Naive B cell (primary cell): ENCODE measurements at places on chromosomes 6 and 20. TPM values are rescaled to one million over a fixed set of nuclear protein-coding genes. Genes with fewer than 3 reads are reported as not detected.

DNA sequence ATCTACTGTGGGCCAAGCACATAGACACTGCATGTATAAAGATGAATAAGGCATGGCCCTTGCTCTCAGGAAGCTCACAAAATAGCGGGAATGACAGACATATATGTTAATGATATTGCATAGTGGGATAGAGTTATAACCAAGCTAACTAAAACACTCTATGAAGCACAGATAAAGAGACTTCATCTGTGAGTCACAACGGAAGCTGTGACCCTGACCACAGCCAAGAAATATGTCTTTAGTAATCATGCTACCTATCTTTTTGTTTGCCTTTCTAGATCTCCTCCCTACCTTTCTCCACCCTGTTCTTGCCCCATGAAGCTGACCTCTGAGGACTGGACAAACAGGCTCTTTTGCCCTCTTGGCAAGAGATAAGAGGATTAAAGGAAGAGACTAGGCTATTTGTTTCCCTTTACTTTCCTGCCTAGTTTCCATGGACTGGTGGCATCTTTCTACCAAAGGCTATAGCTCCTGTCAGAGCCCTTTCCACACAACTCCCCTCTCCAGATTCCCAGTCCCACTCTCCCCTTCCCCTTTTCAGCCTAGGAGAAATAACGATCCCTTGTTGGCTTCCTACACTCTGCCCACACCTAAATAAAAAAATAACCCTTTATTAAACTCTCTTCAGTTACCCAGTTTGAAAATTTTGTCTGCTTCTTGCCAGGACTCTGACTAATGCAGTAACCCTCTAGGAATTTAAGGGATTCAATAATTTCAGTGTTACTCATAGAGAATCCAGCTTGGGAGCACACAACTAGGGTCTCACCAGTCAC, 504.9 kb upstream of the MARCKS start:
- peaks cover 23% of the 10 kb centered on the region for H3K27me3 ChIP-seq
- H3K4me1 ChIP-seq, result no peaks in the 10 kb centered on the region
- no peak for DNase-seq

DNA sequence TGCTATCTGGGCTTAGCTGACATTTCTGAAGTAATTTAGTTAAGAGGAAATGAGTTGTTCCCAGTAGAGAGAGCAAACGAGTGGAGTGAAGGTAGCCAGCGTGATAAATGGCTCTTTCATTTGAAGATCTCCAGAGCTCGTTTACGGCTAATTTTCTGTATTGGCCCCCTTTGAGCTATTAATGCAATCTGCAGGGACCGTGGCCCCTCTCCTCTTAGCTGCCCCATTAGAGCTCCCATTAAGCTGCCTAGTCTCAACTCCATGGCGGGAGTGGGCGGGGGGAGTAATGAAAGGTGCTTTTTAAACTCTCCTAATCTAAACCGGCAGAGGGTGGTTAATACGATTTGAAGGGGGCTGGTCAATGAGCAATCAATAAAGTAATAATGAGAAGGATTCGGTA, 12.5 kb downstream of the TFAP2B start:
- H3K27me3 ChIP-seq, result peaks cover 80% of the 10 kb centered on the region
- H3K27ac ChIP-seq, result no peak overlapping the region
- H3K4me3 ChIP-seq, result no peak overlapping the region

DNA sequence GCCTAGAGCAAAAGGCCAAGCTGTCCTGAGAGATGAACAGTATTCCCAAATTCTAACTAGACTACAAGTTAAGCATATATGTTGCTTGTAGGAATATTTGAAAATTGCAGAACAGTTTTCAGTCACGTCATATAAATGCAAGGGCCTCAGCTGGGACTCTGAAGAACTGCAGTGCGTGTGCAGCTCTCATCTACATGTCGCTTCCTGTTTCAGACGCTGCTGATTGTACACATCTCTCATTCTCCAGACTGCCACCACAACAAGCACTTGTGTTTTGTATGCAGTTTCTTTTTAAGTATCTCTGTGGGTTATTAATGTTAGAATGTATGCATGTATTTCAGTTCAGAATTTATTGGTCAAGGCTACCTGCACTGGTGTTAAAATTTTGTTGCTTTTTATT, 119.7 kb downstream of the MAP3K4 start:
- H3K27ac ChIP-seq, result no peak overlapping the region
- no peaks in the 10 kb centered on the region for H3K27me3 ChIP-seq
- peaks cover 71% of the 10 kb centered on the region for H3K36me3 ChIP-seq
- no peaks in the 10 kb centered on the region for H3K4me1 ChIP-seq

GRCh38 chr6:146224988-146225387, 196.1 kb downstream of the GRM1 start:
- H3K27me3 ChIP-seq, result no peaks in the 10 kb centered on the region
- DNase-seq, result no peak
- no peak overlapping the region for H3K4me3 ChIP-seq
- H3K36me3 ChIP-seq, result no peaks in the 10 kb centered on the region
- no peaks in the 10 kb centered on the region for H3K4me1 ChIP-seq

DNA sequence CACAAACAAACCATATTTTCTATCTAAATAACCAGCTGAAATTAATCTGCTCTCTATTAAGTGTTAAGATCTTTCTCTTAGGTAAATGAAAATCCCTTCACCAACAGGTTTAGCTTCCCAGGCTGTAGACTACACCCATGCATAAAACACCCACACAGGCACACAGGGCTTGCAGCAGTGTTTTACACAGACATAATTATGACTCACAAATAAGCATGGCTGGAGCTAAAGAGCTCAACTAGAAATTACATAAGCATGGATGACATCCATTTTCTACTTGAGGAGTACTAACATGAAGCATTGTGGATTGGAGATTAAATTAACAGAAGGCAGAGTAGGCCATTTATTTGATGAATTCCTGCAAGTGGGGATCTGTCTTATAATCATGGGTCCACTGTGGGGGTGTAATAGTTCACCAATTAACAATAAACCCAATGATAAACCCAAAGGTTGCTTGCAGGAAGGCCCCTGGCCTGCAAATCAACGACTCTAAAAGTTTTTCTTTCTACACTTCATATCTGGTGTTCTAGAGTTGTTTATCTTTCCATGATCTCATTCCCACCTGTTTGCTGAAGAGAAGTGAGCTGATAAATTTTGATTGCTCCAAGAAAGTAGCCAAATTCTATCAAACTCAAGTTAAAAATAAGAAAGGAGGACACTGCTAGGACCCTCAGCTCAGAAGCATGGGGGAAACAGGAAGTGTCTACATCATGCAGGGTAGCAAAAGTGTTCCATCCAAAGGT, 33.8 kb upstream of the E2F3 start:
- H3K36me3 ChIP-seq, result no peaks in the 10 kb centered on the region
- H3K27ac ChIP-seq, result no peak overlapping the region
- H3K27me3 ChIP-seq, result no peaks in the 10 kb centered on the region
- H3K4me3 ChIP-seq, result no peak overlapping the region
- DNase-seq, result no peak

DNA sequence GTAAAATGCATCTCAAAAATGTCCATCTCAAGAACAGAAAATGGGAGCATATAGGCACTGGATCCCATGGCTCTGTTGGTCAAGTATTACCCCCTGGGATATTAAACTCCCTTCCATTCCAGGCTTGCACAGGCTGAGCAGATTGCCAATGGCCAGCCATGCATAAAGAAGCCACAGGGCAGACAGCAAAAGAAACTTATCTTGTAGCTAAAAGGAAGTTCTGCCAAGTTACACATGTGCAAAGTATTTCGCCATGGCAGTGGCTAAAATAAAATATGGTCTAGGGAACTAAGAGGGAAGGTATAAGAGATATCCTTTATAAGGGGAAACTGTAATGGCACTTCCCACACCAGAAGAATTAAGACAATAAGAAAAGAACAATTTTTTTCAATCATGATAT, 415.6 kb upstream of the BTBD3 start:
- H3K4me1 ChIP-seq, result no peaks in the 10 kb centered on the region
- no peaks in the 10 kb centered on the region for H3K36me3 ChIP-seq
- no peak overlapping the region for H3K27ac ChIP-seq
- DNase-seq, result no peak
- H3K27me3 ChIP-seq, result no peaks in the 10 kb centered on the region

GRCh38 chr6:4482461-4482860, 293.7 kb upstream of the CDYL start:
- no peak overlapping the region for H3K4me3 ChIP-seq
- peaks cover 47% of the 10 kb centered on the region for H3K27me3 ChIP-seq
- H3K27ac ChIP-seq, result no peak overlapping the region

DNA sequence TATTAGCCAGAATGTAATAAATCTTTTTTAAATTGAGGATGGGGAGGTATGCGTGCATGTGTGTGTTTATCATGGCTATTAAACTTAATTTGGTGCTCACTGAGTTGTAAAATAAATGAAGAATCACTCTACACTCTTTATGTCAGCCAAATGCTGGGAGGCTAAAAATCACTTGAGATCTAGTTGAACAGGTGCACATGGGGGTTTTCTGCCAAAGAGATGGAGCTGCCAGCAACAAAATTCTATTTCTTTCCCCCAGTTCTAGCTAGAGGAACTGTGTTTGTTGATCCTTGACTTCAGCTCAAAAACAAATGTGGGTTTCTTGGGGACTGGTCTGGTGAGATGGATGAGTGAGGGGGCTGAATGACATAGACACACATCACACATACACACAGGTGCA, 183.3 kb upstream of the BTBD3 start:
- no peaks in the 10 kb centered on the region for H3K4me1 ChIP-seq
- H3K27ac ChIP-seq, result no peak overlapping the region
- H3K4me3 ChIP-seq, result no peak overlapping the region
- H3K36me3 ChIP-seq, result no peaks in the 10 kb centered on the region

DNA sequence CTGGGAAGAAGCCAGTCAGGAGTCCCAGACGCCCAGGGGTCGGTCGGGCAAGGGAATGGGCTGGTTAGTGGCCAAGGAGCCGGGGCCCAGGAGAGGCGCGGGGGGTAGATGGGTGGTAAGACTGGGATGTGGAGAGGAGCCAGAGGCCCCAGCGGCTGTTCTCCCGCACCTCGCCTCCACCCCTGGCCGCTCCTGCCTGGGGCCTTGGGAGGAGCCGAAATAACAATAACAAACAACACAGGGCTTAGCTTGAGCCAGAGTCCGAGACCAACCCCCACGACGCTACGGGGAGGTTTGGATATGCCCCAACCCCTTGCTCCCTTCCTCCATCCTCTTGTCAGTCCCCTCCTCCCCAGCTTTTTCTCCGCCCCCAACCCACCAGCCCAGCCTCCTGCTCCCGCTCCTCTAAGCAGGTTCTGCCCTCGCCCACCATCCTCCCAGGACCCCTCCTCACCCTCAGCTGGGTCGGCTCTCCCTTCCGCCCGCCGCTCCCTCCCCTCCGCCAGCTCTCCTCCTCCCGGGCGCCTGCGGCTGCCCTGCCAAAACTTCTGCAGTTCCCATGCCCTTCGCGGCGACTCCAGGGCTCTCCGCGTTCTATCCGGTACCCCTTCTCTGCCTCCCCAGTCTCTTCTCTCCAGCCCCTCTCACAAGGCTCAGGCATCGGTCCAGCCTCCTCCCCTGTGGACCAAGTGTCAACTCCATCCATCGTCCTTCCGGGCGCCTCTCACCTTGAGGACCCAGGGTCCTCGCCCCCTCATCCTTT, 1.1 kb downstream of the RNF39 start:
- H3K27me3 ChIP-seq, result peaks cover 92% of the 10 kb centered on the region
- H3K4me3 ChIP-seq, result peak overlapping the region; percentile 32
- no peak overlapping the region for H3K27ac ChIP-seq
- DNase-seq, result no peak
- peaks cover 37% of the 10 kb centered on the region for H3K4me1 ChIP-seq
- H3K36me3 ChIP-seq, result peaks cover 21% of the 10 kb centered on the region

GRCh38 chr6:156392648-156393047, 384.5 kb upstream of the ARID1B start:
- no peaks in the 10 kb centered on the region for H3K27me3 ChIP-seq
- H3K27ac ChIP-seq, result peak overlapping the region; percentile 36
- DNase-seq, result no peak
- H3K4me1 ChIP-seq, result peaks cover 73% of the 10 kb centered on the region
- H3K36me3 ChIP-seq, result no peaks in the 10 kb centered on the region

The ANGPT4 gene
- polyA plus RNA-seq, result not detected

GRCh38 chr6:87482366-87482765, 9.6 kb downstream of the SLC35A1 start:
- no peak overlapping the region for H3K4me3 ChIP-seq
- no peak overlapping the region for H3K27ac ChIP-seq
- H3K4me1 ChIP-seq, result peaks cover 13% of the 10 kb centered on the region
- no peak for DNase-seq
- H3K36me3 ChIP-seq, result peaks cover 10% of the 10 kb centered on the region

- peaks cover 11% of the 10 kb centered on the region for H3K27me3 ChIP-seq
- no peak overlapping the region for H3K27ac ChIP-seq
- no peak for DNase-seq
- H3K4me3 ChIP-seq, result no peak overlapping the region
- no peaks in the 10 kb centered on the region for H3K4me1 ChIP-seq
Measured at GRCh38 chr20:60446267-60447111, 488.3 kb downstream of the CDH26 start.

- H3K4me3 ChIP-seq, result no peak overlapping the region
- no peak overlapping the region for H3K27ac ChIP-seq
- no peaks in the 10 kb centered on the region for H3K27me3 ChIP-seq
- no peak for DNase-seq
- H3K4me1 ChIP-seq, result peaks cover 41% of the 10 kb centered on the region
- H3K36me3 ChIP-seq, result no peaks in the 10 kb centered on the region
Measured at GRCh38 chr6:108621117-108621516, 60.4 kb downstream of the FOXO3 start.

DNA sequence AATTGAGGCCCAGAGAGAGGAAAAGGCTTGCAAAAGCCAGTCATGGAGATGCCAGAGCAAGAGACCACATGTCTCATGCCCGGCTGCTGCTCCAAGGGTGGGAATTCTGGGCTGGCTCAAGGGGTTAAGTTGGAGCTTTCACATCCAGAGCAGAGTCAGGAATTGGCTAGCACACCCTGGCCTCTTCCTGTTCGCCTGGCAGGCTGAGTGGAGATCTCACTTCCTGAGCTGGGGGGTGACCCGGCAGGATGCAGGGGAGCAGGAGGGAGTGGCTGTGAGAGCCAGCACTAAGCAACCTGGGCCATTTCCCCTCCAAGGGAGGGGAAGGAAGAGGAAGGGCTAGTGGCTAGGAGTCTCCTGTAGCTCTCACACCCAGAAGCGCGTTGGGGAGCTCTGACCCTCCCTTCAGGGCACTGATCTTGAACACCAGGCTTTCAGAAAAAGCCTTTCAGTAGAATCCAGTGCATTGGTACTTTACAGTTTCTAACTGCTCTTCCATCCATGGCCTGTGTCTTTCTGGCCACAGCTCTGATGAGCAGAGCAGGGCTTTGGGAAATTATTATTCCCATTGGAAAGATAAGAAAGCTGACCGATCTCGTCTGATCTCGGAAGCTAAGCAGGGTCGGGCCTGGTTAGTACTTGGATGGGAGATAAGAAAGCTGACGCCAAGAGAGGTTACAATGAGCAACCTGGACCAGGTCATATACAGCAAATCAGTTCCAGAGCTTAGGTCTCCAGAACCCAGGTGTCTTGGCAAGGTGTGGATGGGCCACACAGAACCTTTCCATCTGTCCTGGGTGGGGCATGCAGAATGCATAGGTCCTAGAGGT, 2.2 kb upstream of the CCM2L start:
- no peaks in the 10 kb centered on the region for H3K36me3 ChIP-seq
- no peak for DNase-seq
- H3K4me3 ChIP-seq, result no peak overlapping the region
- H3K4me1 ChIP-seq, result peaks cover 3% of the 10 kb centered on the region

The PHIP gene
- polyA plus RNA-seq, result 14.9 TPM
